ENCODE measurements at places on chromosomes 6 and 20.
A peak's percentile ranks its signal among the peaks of the same experiment; 100 is the strongest.

DNA sequence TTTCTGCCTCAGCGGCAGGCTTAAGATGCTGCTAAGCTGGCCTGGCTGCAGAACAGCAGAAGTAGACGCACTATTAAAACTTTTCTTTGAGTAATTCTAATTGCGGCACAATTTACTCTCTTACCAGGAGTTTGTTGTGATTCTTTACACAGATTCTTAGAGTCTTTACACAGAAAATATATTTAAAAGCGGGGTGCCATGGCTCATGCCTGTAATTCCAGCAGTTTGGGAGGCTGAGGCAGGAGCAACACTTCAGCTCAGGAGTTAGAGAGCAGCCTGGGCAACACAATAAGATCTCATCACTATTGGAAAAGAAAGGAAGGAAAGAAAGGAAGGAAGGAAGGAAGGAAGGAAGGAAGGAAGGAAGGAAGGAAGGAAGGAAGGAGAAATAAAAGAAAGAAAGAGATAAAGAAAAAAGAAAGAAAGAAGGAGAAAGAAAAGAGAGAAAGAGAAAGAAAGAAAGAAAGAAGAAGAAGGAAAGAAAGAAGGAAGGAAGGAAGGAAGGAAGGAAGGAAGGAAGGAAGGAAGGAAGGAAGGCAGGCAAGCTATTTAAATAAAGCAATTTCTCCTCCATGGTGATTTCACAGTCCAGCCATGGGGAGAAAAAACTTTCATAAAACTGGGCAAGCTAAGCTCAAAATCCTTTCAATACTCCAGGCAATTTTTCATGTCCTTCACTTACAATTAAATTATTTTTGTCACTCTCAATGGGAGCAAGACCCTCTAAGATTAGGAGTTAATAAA is 21.1 kb upstream of the MRS2 start:
- DNase-seq = no peak

GRCh38 chr20:32635764-32636163 is 38.0 kb downstream of the C20orf203 start:
- no peak for DNase-seq

- peak; percentile 71 for DNase-seq
Observed at GRCh38 chr6:135128268-135128914, 52.7 kb upstream of the MYB start.

GRCh38 chr20:56932575-56933330 is 303.6 kb downstream of the TFAP2C start:
- no peak for DNase-seq

DNA sequence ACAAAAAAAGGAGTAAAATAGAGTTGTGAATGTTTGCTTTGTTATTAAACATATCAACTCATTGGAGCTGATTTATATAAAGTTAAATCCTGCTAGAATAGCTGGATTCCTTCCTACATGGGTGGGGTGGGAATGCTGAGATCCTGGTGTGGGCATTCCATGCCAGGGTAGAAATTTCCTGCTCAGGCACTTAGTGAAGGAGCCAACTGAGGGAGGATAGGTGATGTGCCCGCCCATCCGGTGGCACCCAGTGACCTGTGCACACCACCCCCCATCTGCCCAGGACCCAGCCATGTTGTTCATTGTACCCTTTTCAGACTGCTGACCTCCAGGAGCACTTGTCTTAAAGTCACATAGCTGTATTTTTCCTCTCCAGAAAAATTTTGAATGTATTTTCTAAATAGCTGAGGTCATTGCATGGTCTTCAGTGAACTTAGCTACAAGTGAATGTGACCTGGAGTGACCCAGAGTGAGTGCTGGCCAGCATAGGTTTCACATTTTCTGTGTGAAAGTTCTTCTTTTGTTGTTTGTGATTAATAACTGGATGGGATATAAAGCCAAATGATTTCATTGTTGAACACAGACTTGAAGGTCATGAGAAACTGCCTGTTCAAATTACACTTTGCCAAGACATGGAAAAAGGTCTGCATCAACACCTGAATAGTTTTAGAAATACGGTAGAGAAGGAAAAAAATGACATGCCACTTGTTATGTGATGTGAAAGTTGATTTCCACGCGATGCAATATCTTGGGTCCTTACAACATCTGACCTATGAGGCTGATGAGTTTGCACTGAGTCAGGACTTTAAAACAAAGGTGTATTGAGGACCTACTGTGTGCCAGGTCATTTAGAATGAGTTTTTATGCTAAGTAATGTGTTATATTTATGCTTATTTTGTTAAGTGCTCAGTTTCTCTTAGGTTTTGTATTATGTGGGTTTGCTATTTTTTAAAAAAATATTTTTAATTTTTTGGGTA is 77.2 kb downstream of the UTRN start:
- no peak for DNase-seq

DNA sequence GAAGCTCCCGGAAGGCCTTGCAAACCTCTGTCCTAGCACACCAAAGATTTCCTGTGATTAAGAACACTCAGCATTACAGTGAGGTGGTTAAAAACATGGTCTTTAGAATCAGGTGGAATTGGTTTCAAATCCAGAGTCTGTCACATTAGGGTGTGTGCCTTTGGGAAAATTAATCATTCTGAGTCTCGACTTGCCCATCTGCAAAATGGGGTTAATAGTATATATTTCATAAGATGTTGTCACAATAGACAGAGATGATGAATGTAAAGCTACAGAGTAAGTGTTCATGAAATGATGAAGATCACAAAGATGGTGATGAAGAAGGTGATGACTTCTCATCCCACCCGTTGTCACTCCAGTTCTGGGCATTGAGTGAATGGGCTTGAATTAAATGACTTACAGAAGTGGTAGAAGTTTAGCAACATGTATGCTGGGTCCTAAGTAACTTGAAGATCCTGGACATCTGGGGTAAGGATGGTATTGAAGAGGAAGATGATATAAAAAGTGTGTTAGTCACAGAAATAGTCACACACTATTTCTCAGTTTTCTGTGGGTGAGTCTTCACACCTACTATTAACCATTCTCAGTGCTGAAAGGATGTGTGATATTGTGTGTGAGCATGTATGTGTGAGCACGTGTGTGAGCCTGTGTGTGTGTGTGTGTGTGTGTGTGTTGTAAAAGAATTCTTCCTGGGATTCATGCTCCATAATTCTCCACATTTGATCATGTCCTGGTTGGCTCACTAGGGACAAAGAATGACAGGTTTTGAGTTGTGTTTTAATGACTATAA is 28.0 kb upstream of the NEDD9 start:
- no peak for DNase-seq

DNA sequence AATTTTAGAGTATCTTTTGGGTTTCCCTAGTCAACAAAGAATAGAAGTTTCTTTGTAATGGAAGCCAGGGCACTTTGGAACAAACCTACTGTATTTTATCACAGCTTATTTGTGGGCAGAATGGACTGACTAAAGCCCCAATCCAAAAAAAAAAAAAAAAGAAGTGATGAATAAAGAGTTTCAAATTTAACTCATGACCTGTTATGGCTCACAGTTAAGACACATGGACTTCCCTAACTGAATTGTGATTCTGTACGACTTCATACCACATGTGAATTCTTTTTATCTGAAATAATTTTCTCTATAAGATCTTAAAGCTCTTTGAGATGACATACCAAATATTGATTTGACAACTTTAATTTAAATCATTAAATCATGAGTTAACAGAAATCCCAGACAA is 77.2 kb downstream of the FILIP1 start:
- no peak for DNase-seq

DNA sequence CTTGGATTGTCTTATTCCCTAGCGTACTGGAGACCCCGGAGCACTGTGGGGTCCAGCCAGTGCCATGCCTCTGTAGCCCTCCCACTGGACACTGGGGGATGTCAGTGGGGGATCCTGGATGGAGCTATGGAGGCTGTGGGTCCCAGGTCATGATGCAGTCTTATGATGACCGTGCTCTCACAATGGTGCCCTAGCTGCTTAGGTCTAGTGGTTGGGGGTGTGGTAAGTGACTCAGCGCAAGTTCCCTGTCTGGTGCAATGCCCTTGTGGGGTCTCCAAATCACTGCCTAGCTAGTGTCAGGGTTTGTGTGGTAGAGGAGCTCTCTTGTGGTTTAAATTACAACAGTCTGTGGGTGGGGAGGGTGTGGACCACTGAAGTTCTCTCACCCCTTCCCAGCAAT is 135.4 kb downstream of the CDC5L start:
- DNase-seq = no peak

- DNase-seq = no peak
Observed at GRCh38 chr20:25271486-25272222, 23.8 kb downstream of the PYGB start.
